ENCODE measurements at places on chromosomes 5 and 9.

DNA sequence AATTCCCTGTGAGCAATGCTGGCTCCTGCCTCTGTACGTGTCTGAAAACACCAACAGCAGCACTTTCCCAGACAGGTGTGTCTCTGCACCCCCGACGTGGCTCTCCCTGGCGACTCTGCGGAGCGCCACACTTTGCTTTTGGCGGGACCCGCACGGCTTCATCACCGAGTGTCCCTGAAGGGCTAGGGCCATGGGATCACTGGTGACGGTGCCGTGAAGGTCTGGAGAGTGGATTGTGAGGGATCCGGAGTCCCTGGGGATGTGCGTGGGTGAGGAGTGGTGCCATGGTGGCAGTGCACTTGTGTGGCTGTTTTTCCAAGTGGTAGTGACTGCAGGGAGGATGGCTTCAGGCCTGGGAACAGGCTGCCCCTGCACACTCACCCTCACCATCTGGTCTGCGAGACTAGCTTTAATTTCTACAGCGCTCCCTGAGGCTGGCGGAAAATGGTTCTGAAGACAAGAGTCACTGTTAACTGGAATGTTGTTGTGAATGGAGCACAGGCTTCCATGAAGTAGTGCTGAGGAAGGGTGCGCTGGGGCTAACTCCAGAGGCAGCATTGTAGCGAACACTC, 3.2 kb downstream of the NKD2 start:
- DNase-seq = no peak

GRCh38 chr9:119283078-119283794, 86.0 kb downstream of the BRINP1 start:
- DNase-seq = peak; percentile 66

GRCh38 chr5:73515232-73515631, 17.0 kb downstream of the BTF3 start:
- no peak for DNase-seq

GRCh38 chr5:157858527-157859226, at the start of gene CLINT1:
CLINT1 (minus strand) TSS chr5:157859145; CDS start chr5:157858970, 175 bp downstream.
- peak; percentile 39 for DNase-seq

DNA sequence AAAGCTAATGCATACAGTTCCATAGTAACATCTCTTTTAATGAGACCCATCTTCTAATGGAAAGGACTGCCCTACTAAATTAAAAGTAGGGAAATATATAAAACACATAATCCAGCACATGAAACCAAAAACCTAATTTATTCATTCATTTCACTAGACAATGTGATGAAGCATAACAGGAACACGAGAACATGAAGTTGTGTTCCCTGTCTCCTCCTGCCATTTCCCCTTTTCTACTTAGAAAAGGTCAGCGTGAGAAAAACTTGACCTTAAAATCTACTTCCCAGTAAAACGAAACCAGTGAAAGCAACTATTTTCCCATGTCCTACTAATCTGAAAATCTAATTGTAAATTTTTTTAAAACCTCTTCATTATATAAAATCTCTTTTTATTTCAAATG, 847.5 kb downstream of the TLE1 start:
- no peak for DNase-seq

DNA sequence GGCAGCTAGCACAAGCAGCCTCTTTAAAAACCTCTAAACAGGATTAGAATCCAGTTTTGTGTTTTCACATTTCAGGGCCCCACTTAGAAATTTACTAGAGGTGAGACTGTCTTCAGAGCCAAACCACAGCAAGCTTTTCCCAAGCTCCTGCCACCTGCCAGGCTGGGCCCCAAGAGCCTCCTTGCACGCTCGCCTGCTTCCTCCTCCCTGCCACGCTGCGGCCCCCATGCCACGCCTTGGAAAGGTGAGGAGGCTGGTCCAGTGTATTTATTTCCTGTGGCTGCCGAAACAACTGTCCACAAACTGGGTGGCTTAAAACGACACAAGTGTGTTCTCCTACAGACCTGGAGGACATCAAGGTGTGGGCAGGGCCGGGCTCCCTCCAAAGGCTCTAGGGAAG, 43.4 kb downstream of the NKX2-5 start:
- DNase-seq = no peak

DNA sequence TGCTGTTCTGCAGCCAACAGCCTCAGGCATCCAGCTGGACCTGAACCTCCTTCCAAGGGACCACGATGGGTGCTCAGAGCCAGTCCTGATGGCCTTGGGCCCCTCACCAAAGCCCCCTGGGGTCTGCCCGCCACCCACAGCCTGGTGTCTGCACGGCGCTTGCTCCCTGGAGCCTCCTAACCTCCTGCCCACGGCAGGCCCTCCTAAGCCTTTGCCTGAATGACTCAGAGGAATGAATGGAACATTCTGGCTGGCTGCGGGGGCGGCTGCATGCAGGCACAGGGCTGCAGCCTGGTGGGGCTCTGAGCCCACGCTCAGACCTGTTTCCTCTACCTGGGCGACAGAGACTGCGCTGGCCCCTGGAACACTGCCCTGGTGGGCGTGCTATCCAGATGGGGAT, 6.9 kb downstream of the SOHLH1 start:
- DNase-seq = no peak

DNA sequence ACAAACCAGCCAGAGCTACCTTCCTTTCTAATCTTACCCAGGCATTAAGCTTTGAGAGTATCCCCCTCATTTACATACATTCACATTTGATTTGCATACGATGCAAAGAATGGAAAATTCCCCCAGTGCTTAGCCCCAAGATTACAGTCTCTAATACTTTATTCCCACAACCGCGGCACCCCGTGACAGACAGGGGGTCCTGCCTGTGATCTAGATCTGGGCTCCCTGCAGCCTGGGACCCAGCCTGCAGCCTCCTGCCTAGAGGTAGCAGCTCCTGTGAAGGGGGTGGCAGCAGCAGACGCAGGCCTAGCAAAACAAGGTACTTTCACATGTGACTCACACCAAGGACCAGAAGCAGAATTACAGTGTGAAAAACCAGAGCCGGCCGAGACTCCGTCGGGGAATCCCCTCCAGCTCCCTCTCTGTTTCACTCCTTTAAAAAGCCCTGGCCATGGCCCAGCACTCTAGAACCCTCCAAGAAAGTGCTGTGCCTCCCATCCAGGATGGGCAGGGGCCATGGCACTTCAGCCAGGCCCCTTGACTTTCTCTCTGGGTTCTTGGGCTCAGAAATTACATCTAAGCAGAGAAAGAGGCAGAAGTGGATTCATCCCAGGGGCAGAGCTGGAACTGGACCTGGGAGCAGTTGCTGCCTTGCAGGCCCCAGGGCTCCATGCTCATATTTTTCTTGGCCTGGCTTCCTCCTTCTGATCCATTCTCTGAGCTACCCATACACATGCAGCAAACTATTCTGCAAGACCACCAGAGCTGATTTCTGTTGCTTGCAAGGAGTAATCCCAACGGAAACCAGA, 14.0 kb upstream of the TCF7 start:
- no peak for DNase-seq

Data from retinal pigment epithelial cell (primary cell).